Endothelial cell (in vitro differentiated cells): ENCODE measurements at places on chromosomes 3 and 15.

DNA sequence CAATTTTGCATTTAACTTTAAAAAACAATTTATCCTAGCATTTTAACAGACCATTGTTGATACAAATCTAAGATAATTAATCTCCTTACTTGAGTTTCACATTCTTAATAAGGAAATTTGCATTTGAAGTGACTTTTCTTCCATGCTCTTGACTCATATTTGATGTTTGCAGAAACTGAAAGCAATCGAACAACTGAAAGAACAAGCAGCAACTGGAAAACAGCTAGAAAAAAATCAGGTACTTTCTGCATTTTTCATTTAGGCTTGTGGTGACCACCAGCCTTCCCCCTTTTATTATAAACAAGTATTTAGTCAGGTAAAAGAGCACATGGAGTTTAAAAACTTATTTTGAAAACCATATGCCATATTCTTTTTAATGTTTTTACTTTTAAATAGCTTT, 20.1 kb upstream of the SELENOT start:
- no peak for DNase-seq

- peak; percentile 74 for DNase-seq
These were observed 59.7 kb downstream of the SEMA3G start for GRCh38 chr3:52385157-52385556.

DNA sequence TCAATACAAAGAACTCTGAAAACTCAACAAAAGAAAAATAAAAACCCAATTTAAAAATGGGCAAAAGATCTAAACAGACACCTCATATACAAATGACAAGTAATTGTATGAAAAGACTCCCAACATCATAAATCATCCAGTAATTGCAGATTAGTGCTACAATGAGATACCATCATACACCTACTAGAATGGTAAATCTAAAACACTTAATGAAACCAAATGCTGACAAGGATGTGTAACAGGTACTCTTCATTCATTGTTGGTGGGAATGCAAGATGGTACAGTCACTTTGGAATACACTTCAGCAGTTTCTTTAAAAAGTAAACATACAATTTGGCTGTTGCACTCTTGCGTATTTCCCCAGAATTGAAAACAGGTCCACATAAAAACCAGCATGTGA, 68.4 kb downstream of the LHFPL4 start:
- no peak for DNase-seq

DNA sequence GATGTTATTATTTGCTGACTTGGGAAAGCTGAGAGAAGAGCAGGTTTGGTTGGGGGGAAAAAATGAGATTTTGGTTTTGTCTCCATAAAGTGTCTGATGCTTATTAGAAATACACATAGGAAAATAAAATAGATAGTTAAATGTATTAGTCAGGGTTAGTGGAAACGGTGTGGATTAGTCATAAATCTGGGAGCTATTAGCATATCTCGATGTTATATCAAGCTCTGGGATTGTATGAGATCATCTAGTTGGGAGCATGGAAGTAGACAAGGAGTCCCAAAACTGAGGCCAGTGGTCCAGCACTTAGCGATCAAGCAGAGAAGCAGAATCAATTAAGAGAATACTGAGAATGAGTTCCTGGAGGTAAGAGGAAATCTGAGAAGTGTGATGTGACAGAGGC, 845.5 kb downstream of the ROBO2 start:
- DNase-seq, result no peak

DNA sequence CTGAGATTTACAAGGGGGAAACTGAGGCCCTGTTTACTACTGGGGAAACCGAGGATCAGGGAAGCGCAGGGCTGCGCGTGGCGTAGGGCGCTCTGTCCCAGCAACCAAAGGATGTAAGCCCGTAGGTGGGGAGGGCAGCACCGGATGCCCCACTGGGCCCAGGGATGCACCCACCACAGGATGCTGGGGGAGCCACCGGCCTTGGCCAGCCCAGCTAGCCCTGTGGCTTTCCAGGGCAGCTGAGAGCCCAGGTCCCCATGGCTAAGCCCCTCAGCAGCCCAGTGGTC, 33.4 kb downstream of the RPN1 start:
- no peak for DNase-seq
